Skin of body (tissue), 3 donors: ENCODE measurements at places on chromosomes 5 and 9. TPM values are rescaled to one million over a fixed set of nuclear protein-coding genes. Genes with fewer than 3 reads are reported as not detected.
A peak's percentile ranks its signal among the peaks of the same experiment; 100 is the strongest.

DNA sequence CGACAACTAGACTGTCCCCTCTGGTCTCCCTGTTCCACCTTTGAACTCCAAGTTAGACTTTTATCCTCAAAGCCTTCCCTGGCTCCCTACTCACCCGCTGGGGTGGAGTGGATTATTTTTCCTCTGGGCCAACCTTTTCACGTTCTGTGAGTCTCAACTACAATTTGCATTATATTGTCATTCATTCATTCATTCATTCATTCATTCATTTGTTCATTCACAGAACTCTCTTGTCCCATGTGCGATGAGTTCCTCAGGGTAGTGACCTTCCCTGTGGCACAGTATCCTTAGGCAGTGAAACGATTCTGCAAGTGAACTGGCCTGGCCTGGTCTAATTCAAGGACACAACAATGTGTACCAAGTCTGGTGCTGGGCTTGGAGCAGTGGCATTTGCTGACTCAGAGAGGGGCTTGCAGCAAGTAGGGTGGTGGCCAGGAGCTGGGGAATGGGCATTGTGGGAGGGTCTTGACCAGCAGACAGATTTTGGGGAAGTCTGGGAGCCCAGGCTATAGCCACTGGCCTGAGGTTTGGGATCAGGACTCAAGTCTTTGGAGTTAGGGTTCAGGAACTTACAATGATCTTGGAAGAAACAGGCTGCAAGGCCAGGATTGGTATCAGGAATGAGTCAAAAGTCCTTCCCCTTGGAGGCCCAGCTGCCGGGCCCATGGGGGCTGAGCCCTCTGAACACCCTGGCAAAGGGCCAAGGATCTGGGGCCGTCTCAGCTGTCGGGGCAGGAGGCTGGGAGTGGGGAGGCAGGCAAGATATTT, 37.2 kb upstream of the COL15A1 start:
- no peak for DNase-seq

GRCh38 chr5:162209005-162209605, 141.5 kb downstream of the GABRG2 start:
- DNase-seq: peak; percentile 7

- no peak for DNase-seq
Measured at GRCh38 chr5:80481019-80481893, 6.6 kb upstream of the FAM151B start.

- DNase-seq: no peak
Measured at GRCh38 chr9:35313916-35314315, 152.1 kb downstream of the UNC13B start.

- DNase-seq: no peak
Measured at GRCh38 chr5:18487928-18488480, 853.7 kb downstream of the TAF11L14 start.

DNA sequence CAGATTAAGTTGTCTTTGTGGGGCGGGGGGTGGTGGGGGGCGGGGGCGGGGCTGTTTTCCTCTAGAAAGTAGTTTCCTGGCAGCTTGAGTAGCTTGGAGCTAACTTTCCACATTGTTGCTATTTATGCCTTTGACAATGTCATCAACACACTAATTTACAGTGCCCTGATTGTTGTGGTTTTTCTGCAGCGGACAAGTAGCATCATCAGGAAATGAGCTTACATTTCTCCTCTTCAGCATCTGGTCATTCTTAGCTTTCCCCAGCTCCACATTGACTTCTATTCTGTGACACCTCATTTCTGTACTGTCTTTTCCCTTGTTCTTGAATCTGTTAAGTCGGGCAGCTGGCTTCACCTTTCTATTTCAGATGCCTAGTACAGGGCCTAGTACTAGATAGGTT, 112.3 kb upstream of the RAD23B start:
- DNase-seq: peak; percentile 45

DNA sequence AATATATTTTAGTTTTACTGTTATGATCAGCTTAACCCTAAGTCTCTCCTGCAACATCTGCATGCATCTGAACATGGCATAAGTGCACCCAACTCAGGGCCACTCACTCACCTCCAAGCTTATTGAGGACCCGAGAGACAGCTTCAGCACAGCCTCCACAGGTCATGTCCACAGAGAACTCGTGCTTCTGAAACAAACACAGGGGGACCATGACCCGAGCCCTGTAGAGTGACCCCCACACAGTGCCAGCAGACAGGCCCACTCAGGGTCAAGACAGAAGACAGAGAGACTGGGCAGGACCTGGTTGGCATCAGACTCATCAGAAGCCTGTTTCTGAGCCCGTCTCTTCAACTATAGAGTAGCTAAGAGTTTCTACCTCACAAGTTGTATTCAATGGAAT, 6.8 kb downstream of the ATOX1 start:
- no peak for DNase-seq

GRCh38 chr5:159448-160172, 31.7 kb upstream of the LRRC14B start:
- no peak for DNase-seq

GRCh38 chr5:56986626-56986947, 34.7 kb upstream of the MIER3 start:
- no peak for DNase-seq

DNA sequence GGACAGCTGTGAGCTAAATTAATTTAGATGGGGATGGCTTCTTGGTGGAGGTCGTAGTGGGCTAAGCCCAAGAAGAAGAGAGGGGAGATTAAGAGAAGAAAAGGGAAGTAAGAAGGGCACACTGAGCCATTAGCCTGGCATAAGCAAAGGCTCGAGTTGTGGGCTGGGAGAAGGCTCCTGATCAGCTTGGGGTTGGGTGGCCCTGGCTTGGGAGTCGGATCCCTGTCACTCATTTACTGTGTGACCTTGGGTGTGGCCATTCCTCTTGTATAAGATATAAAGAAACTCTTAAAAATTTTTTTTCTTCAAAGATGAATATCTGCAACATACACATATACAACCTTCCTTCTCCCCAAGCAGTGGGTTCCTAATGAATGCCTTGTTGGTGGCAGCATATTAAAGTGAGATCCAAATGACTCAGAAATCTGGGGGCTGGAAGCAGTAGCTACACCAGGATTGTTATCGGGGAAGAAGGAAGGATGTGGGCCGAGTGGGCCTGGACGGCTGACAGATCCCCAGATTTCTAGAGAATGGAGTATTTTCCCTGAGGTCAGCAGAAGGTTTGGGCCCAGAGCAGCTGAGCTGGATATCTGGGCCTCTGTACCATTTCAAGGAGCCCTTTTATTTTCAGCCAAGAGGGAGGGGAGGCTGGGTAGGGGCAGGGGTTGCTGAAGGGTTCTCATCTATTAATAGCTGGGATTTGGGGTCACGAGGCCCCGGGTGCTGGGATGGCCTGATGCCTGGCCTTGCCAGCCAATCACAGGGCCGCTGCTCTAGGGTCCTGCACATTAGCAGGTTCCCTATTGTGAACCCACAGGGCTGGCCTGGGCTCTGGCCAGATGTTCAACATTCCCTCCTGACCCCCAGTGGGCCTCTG, 52.1 kb downstream of the PPARGC1B start:
- no peak for DNase-seq

- DNase-seq: peak; percentile 34
Measured at GRCh38 chr5:125199968-125200865, 453.8 kb upstream of the ZNF608 start.

DNA sequence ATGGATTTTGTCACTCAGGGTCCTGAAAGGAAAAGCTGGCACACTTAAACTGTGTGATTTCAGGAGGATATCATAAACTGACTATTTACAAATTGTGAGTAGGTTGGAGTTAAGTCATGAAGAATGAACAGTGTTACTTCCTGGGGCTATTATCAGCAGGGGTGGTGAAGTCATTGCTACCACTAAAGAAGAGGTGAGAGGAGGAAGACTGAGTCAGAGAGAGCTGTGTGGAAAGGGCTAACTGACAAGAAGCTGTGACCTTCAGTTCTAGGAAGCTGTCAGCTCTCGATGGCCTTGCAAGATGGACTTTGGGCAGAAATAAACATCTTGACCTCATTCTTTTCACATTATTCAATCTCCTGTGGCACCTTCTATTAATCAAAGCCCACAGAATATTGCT, 72.3 kb upstream of the STARD4 start:
- DNase-seq: no peak

GRCh38 chr5:171031977-171032376, 170.2 kb downstream of the RANBP17 start:
- no peak for DNase-seq

Gene RAD17
- 21.3 TPM for total RNA-seq

Gene PCDH12
- total RNA-seq: 8.2 TPM

Gene GABRB2
- 0.49 TPM for total RNA-seq

Gene THBS4
- total RNA-seq: 12.3 TPM

Gene GABRA1
- not detected for total RNA-seq

Gene PLK2
- 282 TPM for total RNA-seq
